ENCODE measurements at places on chromosomes 6 and 20.

- no peak for DNase-seq
Observed at GRCh38 chr20:15362849-15363248, 1025.4 kb upstream of the FLRT3 start.

DNA sequence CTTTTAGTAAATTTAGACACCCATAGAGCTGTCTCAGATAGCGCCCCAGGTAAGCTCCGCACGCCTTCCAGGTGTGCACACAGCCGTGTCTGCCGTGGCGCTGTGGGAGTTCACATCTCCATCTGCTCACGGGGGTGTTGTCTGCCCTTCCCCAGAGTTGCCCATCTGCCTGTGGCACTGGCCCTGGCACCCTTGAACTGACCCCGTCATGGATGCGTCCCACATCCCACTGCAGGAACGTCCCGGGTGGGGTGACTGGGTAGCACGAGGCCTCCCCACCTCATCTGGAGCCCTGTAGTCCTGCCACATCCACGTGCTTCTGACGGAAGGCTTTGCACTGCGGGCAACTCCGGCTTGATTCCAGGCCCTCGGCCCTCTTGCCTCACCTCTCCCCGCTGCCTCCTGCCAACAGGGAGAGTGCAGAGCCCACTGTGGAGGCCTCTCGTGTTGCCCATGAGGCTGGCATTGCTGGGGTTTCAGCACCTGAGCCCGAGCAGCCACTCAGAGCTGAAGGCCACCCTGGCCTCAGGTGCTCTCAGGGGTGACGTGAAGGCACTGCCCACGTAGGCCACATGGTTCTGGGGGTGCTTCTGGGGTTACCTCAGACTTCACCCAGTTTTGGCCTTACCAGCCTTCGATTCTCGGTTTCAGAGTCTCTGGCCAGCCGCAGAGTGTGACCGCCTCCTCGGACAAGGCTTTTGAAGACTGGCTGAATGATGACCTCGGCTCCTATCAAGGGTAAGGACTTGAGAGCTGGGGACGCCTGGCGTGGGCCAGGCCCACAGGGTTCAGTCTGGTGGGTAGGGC, 5.1 kb downstream of the ARFGAP1 start:
- DNase-seq: no peak

DNA sequence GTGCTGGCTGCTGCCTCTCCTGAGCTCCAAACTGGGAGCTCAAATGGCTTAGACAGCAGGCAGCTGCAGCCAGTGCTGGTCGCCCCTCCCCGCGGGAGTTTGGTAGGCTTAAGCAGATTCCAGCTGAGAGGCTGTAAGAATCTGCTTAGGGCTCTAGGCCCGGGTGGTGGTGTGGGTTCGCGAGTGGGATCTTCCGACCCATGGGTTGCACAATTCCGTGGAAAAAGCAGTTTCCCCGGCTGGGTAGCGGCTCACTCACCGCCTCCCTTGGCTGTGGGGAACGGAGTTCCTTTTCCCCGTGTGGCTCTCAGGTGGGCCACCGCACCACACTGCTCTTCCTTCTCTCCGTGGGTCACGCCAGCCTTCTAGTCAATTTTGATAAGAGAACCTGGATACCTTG, 232.5 kb downstream of the PKHD1 start:
- DNase-seq: no peak

DNA sequence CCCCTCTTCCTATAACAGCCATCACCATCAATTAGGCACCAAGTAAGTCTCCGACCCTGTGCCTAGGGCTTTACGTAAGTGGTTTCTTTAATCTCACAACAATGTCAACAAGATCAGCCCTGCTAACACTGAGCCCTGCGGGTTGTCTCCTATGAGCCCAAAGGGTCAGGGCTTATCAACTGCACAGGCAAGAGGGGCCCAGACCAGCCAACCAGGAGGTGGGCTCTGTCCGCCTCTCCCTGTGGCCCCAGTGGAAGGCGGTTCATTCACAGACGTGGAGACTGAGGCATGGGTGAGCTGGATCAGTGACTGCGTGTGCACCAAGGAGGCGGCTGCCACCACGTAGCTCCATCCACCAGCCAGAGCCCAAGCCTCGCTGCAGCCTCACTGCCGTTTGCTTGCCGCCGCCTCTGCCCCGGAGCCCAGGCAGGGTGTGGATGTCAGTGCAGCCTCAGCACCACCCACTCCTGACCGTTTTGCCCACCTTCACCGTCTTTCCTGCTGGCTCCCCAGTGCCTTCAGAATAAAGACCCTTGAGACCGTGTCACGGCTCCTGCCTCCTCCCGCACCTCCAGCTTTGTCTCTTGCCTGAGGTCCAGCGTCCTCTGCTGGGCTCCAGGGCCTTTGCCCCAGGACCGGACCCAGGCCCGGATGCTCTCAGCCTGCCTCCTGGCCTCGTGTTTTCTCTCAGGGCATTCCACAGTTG, 78.7 kb downstream of the DLL1 start:
- no peak for DNase-seq

- no peak for DNase-seq
Observed at GRCh38 chr20:41005361-41005729, 23.3 kb upstream of the TOP1 start.

DNA sequence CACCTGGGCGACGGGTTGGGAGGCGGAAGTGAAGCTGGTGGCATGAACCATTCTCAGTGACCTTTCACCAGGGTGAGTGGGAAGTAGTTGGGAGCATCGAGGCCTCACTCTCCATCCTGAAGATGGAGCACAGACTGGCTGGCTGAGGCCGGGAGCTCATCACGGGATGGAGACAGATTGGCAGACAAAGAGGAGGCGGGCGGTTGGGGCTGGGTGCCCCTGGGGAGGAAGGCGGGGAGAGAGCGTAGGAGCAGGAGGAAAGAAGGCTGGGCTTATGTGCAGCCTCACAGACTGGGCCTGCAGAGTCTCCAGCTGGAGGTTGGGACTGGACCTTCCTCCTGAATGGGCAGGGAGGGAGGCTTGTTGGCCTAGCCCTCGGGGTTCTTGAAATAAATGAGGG, 44.2 kb upstream of the SCRT2 start:
- DNase-seq: no peak
